ENCODE measurements at places on chromosomes 1 and 21.

DNA sequence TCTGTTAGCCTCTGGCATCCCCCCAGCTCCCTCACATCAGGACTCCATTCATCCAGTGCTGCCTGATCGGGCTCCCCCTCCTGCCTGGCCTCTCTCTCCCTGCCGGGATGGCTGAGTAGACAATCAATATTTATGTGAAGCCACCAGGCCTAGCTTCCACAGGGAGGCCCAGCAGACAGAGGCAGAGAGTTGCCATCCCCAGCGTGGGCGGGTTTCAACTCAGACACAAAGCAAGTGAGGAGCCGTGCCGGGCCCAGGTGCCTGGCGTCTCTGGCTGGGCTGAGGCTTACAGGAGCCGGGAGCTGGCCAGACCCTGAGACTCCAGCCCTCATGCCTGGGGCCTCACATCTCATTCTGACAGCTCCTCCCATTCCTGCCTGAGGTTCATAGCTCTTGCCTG is 34.5 kb upstream of the ATP2B4 start:
- no peak for DNase-seq

DNA sequence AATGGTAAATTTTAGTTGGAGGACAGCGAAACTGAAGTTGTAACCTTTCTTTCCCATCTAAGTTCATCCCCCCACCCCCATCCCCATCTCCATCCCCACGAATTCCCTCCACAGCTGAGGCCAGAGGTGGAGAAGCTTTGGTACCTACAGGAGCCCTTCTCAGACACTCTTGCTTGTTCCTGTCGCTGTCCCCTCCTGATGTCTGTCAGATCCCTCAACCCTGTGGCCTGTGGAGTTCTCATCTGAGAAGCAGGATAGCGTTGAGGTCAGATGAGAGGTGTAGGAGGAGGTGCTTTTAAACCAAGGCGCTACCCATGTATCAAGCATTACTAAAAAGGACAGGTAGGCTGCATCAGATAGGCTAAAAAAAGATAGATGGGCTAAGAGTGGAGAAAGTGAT is 769 bp downstream of the NTPCR start:
- DNase-seq, result peak; percentile 26

DNA sequence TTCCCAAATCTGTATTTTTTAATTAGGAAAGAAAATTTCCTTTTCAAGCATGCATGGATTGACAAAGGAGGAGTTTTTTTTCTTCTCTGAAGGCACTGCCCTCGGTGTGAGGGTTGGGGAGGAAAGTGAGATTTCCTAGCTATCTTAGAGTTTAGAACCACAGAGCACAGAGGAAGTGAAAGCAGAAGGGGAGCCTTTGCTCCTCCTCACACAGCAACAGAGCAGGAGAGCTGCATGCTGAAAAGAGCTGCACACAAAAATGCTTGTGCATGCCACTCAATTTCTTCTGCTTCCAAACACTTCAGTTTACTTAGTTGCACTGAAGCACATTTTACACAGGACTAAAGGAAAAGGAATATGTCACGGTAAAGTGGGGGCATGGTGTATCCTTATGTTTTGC is 308.1 kb downstream of the GPATCH2 start:
- DNase-seq, result no peak

DNA sequence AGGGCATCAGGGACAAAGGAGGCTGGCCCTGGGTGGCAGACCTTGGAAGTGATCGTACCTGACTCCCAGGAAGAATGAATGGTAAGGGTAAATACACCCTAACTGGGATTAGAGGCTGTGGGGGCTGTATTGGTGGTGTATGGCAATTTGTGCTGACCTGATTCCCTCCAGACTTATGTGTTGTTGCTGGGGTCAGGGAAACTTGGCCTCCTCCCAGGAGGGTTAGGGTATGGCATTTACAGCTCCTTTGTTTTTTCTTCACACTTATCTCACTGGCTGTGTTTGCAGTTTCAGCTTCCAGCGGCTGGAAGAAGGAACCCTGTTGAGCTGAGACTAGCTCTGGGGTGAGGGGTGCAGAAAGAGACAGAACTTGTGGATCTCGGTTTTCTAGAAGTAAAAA is 8.2 kb downstream of the VANGL1 start:
- DNase-seq, result no peak

DNA sequence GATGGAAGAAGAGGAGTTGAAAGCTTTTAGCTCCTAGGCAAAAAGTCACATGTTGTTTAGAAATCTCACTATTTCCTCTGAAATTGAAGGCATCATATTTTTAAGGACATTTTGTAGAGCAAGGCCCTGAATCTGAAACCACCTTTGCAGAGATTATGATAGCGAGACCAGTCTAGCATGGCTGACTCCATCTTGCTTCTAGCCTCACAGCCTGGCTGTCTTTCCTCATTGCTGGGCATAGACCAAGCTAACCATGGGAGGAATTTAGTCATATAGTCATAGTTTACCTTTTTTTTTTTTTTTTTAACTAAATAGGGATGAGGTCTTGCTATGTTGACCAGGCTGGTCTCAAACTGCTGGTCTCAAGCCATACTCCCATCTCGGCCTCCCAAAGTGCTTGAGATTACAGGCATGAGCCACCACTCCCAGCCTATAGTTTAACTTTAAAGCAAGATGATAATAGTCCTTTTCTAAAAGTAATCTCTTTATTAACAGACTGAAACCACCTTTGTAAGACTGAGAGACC is 42.2 kb upstream of the ZNF326 start:
- no peak for DNase-seq

- no peak for DNase-seq
These were observed 332.2 kb upstream of the USP24 start for GRCh38 chr1:55547405-55547804.

- no peak for DNase-seq
These were observed 99.7 kb downstream of the GLIS1 start for GRCh38 chr1:53639251-53639763.

DNA sequence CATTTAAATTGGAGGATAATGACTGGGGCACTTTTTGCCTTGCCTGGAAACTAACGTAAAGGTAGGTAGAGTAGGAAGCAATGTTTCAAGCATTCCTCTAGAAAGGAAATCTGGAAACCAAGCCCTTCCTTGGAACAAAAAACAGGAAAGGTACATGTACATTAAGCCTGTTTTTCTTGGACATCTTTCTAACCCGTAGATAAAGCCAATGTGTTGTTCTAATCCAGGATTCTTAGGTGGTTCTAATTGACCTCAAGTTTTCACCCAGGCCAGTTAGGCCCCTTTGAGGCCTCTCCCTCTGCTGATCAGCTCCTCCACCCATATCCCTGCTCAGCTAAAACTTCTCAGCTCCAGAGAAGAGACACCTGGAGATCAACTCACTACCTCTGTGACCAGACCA is 6.3 kb upstream of the DUSP23 start:
- DNase-seq, result no peak

GRCh38 chr1:16167331-16168143 is 11.7 kb upstream of the EPHA2 start:
- peak; percentile 59 for DNase-seq

- no peak for DNase-seq
These were observed 133.1 kb upstream of the NFIA start for GRCh38 chr1:60949154-60949825.

- DNase-seq, result no peak
These were observed 116.0 kb downstream of the OSBPL9 start for GRCh38 chr1:51732701-51733425.

- no peak for DNase-seq
These were observed 177.7 kb upstream of the HP1BP3 start for GRCh38 chr1:20964540-20965484.

- DNase-seq, result no peak
These were observed 205.3 kb downstream of the TM2D1 start for GRCh38 chr1:61519631-61520030.

Measured in ELR (cell line).